ENCODE measurements at places on chromosomes 6 and 20.

DNA sequence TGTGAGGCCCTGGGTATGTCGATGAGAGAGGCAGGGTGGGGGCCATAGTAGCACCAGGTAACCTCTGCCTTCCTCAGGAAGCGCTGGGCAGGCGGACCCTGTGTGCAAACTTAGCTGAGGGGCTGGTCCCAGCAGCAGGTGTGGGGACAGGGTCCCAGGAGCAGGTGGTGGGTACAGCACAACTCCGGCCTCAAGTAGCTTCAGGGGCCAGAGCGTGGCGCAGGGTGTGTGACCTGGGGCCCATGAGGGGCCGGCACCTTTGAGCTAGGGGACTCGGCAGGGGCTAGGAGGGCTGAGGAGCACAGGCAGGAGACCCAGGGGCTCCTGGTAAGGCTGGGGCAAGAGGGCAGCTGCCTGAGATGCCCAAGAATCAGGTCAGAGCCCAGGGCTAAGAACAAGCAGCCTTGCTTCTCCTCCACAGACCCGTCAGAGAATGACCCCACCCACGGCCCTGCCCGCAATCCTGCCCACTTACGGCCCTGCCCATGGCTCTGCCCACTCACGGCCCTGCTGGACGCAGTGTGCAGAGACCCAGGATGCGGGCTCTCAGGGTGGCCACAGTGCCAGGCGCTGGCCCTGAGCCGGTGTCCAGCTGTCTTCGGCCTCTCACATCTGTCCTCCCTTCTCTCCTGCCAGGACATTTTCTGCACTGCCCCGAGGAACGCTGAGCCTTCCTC lies 30.9 kb downstream of the CHRNA4 start:
- no peak for DNase-seq

DNA sequence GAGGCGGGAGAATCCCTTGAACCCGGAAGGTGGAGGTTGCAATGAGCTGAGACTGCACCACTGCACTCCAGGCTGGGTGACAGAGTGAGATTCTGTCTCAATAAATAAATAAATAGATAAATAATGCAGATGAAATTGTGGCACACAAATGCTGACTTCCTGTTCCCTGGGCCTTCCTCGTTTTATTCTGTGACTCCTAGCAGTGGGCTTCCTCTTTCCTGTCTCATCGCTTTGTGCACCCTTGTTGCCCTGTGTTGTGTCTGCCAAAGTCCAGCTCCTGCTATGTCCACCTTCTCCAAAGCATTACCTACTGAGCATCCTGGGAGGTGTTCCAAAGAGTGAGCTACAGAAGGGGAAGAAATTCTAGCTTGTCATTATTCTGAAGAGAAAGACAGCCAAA lies 100.2 kb upstream of the TIAM2 start:
- no peak for DNase-seq

DNA sequence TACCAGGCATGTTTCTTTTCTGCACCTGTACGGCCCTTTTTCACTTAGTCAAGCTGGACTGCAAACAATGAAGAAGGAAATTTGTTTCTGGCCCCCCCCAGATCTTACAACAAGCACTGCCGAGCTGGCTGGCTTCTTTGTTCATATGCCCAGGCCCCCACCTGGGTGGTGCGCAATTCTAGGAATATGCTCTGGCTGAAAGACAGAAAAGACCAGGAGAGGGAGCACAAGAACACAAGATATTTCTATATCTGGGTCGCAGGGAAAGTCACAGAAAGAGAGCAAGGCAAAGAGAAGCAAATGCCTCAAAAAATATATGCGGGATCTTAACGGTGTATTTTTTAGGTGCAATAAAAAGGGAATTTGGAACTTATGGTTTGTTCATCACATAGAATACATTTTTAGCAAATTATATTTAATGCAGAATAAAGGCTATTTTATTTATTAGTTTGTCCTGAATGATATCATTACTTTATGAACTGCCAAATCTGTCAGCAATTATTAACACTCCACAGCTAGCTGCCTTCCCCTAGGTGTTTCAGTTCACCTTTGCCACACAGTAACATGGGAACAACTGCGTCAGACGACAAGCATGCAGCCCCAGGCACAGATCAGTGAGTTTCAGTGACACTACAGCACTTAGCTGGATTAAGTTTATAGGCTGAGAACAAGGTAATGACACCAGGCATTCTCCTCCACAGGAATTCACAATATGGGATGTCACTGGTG lies 76.5 kb downstream of the GJA10 start:
- peak; percentile 56 for DNase-seq

- DNase-seq = no peak
Observed at GRCh38 chr6:108714101-108714765, 134.0 kb upstream of the ARMC2 start.

DNA sequence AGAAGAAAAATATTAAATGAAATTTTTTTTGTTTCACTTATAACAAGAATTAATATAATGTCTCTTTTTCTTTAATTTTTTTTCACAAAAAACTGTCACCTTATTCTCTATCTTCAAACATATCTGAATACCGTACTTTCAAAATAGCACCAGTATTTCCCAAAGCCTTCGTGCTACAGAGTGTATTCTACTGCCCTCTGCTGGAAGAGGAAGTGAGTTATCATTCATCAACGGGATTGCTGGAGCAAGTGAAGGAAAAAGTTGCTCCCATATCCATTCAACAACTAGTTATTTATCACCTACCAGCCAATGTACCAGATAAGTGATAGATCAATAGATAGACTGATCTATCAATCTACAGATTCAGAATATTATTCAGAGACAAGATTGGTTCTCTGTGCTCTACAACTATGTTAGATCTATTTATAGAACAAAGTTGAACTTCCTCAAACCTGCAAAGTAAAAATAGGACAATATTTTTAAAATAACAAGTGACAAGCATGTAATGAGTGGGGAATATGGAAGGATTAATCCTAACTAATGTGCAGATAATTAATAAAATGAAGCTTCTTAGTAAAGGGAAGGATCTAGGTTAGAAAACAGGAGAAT lies 26.7 kb upstream of the TFAP2B start:
- DNase-seq = no peak

DNA sequence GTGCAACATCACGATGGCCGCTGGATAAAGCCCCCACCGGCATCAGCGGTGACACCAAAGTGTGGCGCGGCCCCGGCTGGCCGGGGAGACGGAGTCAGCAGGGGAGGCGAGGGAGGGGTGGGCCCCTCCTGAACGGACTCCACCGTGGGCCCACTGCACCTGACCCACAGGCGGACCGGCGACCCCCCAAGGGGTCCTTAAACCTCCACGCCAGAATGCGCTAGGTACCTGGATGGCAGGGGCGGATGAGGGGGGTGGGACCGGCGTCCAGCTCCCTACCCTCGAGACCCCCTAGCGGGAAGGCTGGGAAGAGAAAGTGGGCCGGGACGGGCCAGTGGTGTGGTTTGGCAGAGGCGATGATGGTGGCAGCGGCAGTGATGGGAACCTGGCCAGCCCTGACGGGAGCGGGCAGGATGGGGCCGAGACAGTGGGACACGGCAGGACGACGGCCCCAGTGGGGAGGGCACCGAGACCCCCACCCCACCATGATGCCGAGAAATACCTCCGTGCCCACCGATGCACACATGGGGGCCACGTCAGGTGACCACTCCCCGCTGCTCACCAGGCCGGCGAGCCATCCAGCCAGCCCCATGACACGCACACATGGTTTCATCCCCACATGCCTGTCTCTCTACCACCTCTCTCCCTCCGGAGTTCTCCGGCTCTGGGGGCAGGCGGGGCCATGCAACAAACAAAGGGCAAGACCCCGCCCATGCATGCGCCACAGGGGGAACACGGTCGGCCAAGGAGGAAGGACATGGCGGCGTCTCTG lies 771.9 kb upstream of the DEFB115 start:
- no peak for DNase-seq

GRCh38 chr20:44633187-44633810 lies 18.2 kb downstream of the ADA start:
- no peak for DNase-seq

GRCh38 chr20:3712279-3712873 lies at the start of gene SIGLEC1:
SIGLEC1 (minus strand) TSS chr20:3712600; CDS start chr20:3707128, 5,472 bp downstream.
- no peak for DNase-seq

- no peak for DNase-seq
Observed at GRCh38 chr6:14046476-14047068, 71.0 kb upstream of the CD83 start.

DNA sequence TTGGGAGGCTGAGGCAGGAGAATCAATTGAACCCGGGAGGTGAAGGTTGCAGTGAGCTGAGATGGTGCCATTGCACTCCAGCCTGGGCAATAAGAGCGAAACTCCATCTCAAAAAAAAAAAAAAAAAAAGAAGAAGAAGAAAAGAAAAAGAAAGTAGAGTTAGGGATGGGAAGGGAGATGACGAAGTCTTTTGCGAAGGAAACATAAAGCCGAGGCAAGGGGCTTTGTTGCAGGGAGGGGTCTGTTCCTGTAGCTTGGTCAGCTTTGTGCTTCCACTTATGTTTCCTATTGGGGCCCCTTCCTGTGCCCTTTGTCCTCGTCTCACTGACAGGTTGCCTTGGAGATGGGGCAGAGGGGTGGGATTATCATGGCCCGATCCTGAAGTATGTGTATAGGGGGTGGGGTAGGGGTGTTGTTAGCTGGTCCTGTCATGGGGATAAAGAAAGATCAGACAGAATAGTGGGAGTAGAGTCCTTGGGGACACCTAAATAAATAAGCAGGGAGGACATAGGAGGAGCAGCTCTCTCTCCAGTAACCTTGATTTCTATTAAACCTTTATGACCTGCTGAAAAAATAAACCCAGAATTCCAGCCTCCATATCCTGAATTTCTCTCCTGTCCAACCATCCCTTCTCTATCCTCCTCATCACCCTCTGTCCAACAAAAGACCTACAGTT lies 1.1 kb upstream of the CLIC1 start:
- DNase-seq = no peak

- DNase-seq = no peak
Observed at GRCh38 chr20:15827628-15828027, 745.6 kb downstream of the KIF16B start.

- DNase-seq = no peak
Observed at GRCh38 chr6:149026530-149026942, 279.7 kb downstream of the UST start.

DNA sequence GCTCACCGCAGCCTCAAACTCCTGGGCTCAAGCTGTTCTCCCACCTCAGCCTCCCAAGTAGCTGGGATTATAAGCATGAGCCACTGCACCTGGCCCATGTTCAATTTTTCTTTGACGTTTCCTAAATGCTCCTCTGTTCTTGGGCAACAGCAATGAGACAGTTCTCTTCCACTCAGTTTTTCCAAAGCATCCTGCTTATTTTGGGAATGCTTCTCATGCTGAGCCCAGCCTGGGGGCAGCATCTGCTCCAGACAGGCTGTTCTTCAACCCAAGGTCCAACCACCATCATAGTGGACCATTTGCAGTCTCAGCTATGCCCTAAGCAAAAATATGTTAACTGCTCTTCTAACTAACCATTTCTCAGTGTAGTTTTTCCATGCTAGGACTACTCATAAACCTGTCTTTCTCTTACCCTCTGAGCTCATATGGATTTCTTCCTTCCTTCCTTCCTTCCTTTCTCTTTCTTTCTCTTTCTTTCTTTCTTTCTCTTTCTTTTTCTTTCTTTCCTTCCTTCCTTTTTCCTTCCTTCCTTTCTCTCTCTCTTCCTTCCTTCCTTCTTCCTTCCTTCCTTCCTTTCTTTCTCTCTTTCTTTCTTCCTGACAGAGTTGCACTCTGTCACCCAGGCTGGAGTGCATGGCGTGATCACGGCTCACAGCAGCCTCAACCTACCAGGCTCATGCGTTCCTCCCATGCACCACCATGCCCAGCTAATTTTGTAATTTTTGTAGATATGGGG lies 48.4 kb downstream of the GCNT2 start:
- no peak for DNase-seq

GRCh38 chr6:20441921-20442320 lies 40.2 kb downstream of the E2F3 start:
- no peak for DNase-seq

DNA sequence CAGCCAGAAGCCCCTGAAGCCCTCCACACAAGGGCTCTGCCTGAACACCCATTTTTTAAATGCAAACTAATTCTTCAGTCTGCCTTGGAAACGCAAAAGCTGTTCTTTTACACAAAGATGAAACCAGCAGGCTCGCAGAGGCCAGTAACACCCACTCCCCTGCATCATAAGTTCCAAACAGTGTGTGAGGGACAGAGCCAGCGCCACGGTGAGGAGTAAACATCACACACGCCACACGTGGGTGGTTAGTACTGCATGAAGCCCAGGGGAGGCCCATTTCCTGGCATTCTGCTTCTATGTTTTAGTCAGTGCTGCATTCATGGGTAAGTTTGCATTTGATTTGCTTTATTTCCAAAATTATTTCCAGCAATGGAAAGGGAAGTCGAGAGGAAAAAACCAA lies 217.7 kb upstream of the RIN2 start:
- DNase-seq = no peak

DNA sequence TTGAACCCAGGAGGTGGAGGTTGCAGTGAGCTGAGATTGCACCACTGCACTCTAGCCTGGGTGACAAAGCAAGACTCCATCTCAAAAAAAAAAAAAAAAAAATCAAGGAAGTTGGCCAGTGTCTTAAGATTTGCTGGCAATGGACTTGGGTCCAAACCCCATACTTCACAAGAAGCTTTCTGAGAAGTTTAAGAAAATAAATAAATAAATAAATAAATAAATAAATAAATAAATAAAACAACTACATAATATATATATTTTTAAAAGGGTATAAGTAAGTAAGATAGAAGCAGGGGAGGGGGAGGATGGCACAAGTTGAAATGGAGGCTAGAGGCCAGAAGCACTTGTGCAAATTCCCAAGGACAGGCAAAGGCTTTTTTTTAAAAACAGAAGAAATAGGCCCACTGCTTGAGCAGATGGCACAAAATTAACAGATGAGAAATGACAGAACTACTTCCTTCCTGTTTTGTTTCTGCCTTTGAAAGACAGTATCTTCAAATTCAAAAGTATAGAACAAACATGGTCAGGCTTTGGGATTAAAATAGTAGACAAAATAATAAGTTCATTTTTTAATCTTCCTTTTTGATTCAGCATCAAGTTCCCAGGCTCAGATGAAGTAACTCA lies 287.7 kb downstream of the ALDH8A1 start:
- no peak for DNase-seq

- DNase-seq = no peak
Observed at GRCh38 chr6:128487746-128488145, 32.7 kb downstream of the PTPRK start.

- no peak for DNase-seq
Observed at GRCh38 chr6:139625081-139625939, 250.9 kb upstream of the CITED2 start.

DNA sequence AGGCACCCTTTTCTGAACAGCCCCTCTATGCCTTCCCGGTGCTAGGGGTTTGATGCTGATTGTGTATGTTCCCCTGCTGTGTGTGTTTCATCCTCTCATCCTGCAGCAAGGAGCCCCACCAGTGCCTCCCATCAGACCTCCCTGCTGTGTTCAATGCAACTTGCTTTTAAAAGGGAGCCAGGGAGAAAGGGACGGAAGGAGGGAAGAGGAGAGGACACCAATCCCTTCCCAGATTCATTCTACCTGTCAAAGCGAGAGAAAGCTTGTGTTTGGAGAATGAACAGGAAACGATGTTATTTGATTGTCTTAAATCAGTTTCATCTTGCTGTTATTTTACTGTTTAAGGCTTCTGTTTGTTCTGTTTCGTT lies 259.2 kb downstream of the ADGB start:
- DNase-seq = no peak

GRCh38 chr6:137894779-137895385 lies 27.8 kb downstream of the TNFAIP3 start:
- no peak for DNase-seq

- DNase-seq = no peak
Observed at GRCh38 chr6:124742971-124743370, 219.3 kb upstream of the RNF217 start.
